ENCODE measurements at places on chromosomes 7 and 10. TPM values are rescaled to one million over a fixed set of nuclear protein-coding genes. Genes with fewer than 3 reads are reported as not detected.

- no peak for DNase-seq
These were observed 39.8 kb downstream of the RGS10 start for GRCh38 chr10:119502618-119503155.

DNA sequence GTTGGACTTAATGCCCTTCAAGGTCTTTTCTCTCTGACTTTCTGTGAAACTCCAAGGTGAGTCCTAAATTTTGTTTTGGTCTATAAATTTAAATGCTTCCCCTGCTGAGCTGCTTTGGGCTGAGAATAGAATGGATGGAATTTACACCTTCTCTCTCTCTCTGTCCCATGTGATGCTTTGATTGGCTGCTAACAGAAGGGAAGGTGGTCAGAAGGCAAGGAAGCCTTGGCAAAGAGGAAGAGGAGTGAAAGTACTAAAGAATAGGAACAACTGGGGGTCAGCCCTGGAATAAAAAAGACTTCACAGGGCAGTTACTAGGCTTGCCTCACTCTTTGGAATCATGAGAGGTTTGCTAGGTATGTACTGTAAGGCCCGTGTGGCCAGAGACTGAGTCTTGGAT lies 260.2 kb downstream of the AUTS2 start:
- no peak for DNase-seq

DNA sequence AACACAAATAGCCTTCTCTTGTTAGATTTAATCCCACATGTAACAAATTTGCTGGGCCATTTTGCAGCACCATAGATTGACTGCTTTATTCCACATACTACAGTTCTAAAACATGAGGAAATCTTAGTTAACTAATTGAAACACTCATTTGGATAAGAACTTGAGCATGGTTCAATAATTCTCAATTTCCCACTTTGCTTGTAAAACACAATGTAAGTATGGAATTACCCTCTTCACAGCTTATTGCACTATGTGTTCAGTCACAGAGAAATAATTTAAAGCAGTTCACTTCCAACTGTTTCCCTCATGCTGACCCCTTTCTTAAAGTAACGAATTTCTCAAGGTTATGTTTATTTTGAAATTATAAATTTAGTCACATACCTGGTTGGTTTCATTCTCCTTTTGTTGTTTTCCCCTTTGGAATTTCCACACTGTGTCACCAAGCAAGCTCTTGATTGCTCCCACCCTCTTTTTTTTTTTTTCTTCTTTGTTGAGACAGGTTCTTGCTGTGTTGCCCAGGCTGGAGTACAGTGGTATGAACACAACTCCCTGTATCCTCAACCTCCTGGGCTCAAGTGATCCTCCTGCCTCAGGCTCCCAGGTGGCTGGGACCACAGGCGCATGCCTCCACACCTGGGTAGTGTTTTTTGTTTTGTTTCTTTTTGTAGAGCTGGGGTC lies 425.4 kb downstream of the EXOC4 start:
- DNase-seq, result no peak

GRCh38 chr7:111863269-111863668 lies 301.0 kb upstream of the IMMP2L start:
- DNase-seq, result no peak

DNA sequence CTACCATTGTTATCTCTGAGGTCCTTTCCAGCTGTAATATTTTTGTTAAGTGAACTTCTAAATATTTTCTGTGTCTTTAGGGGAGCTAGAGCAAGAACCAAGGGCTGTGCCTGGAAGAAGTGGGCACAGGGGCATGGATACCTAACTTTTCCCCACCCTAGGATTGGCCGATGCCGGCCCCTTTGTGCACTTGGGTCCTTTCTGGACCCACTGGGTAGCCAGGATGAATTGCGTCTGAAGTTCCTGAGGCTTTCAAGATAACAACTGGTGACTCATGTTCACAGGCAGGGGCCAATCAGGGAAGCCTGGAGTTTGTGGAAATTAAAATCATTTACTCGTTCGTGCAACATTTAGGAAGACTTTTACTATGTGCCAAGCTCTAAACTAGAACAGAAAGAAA lies 758 bp downstream of the DPCD start:
- DNase-seq, result no peak

DNA sequence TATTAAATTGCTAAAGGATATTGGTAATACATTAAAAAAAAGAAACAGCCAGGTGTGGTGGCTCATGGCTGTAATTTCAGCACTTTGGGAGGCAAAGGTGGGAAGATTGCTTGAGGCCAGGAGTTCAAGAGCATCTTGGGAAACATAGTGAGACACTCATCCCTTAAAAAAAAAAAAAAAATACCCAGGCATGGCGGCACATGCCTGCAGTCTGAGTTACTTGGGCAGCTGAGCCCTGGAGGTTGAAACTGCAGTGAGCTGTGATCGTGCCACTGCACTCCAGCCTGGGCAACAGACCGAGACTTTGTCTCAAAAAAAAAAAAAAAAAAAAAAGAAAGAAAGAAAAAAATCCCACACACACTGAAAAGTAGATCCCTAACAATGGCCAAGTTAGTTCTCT lies 59.7 kb downstream of the MACC1 start:
- DNase-seq, result no peak

- DNase-seq, result no peak
These were observed 1152.0 kb downstream of the SORCS3 start for GRCh38 chr10:105793071-105793470.

GRCh38 chr10:753530-753929 lies 64.1 kb upstream of the DIP2C start:
- DNase-seq, result no peak

- DNase-seq, result peak; percentile 71
These were observed at the start of gene FAM171A1 for GRCh38 chr10:15370856-15371701. Gene FAM171A1, minus strand, starts transcription at chr10:15371289. Its CDS starts 237 bp downstream, at chr10:15371052.

GRCh38 chr7:45421806-45422205 lies 152.4 kb upstream of the ADCY1 start:
- no peak for DNase-seq

GRCh38 chr10:42790835-42791234 lies 8.2 kb downstream of the BMS1 start:
- no peak for DNase-seq

DNA sequence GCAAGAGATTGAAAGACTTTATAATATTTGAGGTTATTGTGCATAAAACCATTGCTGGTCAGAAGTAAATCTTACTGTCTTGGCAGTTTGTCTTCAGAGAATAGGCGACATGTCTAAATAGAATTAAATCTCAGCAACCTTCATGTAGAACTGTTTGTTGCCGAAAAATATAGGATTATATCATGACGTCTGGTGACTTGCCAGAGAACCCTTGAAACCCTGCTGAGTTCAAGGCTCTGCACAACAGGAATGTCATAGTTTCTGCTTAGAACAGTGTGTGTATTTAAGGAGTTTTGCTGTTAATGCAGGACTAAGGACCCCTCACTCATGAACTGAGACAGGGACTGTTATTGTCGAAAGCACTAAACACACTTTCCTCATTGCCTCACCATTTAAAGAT lies 206.4 kb upstream of the ETV1 start:
- DNase-seq, result no peak

- no peak for DNase-seq
These were observed 226.8 kb downstream of the ACTR3B start for GRCh38 chr7:152986376-152986775.

DNA sequence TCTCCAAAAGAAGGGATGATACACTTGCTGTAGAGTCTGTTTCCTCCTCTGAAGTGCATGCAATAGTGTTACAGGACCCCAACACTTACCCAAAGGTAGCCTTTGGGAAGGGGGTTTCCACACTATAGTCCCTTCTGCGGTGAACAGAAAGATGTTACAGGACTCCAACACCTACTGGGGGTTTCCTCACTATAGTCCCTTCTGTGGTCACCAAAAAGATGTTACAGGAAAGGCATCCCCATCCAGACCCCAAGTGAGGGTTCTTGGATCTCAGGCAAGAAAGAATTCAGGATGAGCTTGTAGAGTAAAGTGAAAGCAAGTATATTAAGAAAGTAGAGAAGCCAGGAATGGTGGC lies 69.2 kb upstream of the PIK3CG start:
- DNase-seq, result no peak

DNA sequence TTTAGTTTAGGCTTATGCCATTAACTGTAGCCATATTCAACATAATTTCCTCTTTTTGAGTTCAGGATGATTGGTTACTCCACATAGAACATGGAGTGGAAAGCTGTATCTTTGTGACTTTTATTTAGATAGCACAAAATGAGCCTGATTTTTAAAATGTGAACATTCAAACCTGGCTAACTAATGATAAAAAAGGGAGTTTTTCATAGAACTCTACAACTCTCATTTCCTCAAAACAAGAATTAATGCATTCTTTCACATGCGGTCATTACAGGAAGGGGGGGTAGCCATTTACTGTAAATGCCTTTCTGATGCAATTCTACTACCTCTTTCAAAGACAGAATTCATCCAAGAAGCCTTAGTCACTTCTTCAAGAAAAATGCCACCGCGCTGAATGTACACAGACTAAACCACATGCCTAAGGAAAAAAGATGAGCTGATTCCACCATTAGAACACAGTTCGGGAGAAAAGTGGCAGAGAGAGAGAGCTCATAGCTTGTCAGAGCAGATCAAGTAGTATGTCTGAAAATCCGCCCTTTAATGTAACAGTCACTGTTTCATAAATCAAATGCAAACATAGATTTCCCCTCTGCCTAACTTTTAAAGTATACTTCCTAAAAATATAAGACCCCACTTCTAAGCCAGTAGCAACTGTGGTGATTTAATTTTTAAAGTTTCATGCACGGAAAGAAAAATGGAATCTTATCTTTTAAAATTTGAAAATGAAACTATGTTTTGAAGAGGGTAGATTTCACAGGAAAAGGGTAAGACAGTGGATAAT lies 226.4 kb upstream of the KLF14 start:
- peak; percentile 67 for DNase-seq

CXCL12 gene
- not detected for total RNA-seq

GJC3 gene
- total RNA-seq, result 0.41 TPM

ACTL6B gene
- not detected for total RNA-seq

C10orf62 gene
- total RNA-seq, result not detected

MYPN gene
- not detected for total RNA-seq

COL1A2 gene
- 0.47 TPM for total RNA-seq

All from activated CD8-positive, alpha-beta T cell treated with anti-CD3 and anti-CD28 coated beads for 36 hours (primary cell).